Sigmoid colon (tissue), 7 donors: ENCODE measurements at places on chromosomes 16 and 17.

- DNase-seq: no peak
Measured at GRCh38 chr16:10151718-10152117, 30.5 kb downstream of the GRIN2A start.

GRCh38 chr16:22624800-22625533, 114.3 kb downstream of the NPIPB5 start:
- DNase-seq: no peak

GRCh38 chr17:68273722-68274121, 17.2 kb downstream of the SLC16A6 start:
- no peak for DNase-seq

DNA sequence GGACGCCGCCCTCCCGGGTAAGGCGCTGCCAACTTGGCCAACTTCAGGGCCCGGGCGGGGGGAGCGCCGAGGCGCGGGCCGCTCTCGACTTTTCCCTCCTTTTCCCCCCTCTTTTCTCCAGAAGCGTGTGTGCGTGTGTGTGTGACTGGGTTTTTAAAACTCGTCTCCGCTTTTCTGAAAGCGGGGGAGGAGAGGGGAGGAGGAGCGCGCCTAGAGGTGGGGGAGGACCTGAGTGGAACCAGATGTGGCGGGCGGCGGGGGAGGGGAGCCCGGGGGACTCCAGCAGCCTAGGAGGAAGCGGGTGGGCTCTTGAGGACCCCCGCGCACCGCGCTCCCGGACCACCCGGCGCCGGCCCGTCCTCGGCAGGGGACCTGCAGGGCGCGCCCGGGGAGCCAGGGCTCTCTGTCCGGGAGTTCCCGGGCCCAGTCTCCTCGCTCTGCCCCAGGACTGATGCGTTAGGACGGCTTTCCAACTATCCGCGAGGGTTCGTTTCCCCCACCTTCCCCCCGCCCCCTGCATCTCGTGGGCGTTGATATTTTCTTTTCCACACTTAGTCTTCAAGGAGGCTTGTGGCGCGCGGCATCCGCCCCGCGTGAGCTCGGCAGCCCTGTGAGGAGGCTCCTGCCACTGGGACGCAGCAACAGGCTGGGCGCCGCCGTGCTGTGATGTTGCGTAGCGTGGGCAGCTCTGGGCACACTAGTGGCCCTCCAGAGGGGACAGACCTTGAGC, 599 bp downstream of the MRC2 start:
- DNase-seq: peak; percentile 87

- DNase-seq: no peak
Measured at GRCh38 chr17:63279498-63280230, 166.4 kb downstream of the CYB561 start.

DNA sequence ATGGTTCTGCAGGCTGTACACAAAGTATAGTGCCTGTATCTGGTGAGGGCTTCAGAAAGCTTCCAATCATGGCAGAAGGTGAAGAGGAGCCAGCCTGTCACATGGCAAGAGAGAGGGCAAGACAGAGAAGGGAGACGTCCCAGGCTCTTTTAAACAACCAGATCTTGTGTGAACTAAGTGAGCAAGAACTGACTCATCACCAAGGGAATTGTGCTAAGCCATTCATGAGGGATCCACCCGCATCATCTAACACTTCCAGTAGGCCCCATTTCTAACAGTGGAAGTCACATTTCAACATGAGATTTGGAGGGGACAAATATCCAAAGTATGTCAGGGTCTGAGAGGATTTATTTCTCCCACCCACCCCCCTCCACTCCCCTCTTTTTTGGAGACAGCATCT, 56.2 kb upstream of the ELAC2 start:
- DNase-seq: no peak

DNA sequence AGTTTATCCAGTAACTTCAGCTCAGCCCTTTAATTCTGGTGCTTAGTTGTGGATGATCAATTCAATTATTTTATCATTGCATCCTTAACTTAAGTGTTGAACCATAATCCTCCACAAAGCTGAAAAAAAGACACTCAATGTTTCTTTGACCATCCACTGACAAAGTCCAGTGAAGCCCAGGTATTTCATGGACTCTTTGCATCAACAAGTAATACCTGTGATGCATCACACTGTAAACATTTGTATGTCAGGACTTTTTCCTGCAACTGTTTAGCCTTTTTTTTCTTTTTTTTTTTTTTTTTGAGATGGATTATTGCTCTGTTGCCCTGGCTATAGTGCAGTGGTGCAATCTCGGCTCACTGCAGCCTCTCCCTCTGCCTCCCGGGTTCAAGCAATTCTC, 6.6 kb upstream of the NFAT5 start:
- no peak for DNase-seq
